ENCODE measurements at places on chromosomes 4 and X.

GRCh38 chr4:26410385-26411293, 79.6 kb downstream of the CCKAR start:
- H3K4me1 ChIP-seq, result no peaks in the 10 kb centered on the region
- H3K27me3 ChIP-seq, result no peaks in the 10 kb centered on the region
- H3K4me3 ChIP-seq, result no peak overlapping the region
- DNase-seq, result peak; percentile 25
- no peak overlapping the region for H3K27ac ChIP-seq
- peaks cover 12% of the 10 kb centered on the region for H3K36me3 ChIP-seq

- no peaks in the 10 kb centered on the region for H3K36me3 ChIP-seq
- no peaks in the 10 kb centered on the region for H3K4me1 ChIP-seq
- H3K27ac ChIP-seq, result no peak overlapping the region
- H3K4me3 ChIP-seq, result no peak overlapping the region
- H3K27me3 ChIP-seq, result no peaks in the 10 kb centered on the region
Observed at GRCh38 chr4:146212781-146213180, 1.6 kb upstream of the REELD1 start.

GRCh38 chrX:14851526-14851925, 21.3 kb downstream of the FANCB start:
- H3K27me3 ChIP-seq, result no peaks in the 10 kb centered on the region
- H3K4me1 ChIP-seq, result no peaks in the 10 kb centered on the region
- no peak for DNase-seq
- H3K27ac ChIP-seq, result no peak overlapping the region

- H3K4me3 ChIP-seq, result no peak overlapping the region
- no peaks in the 10 kb centered on the region for H3K27me3 ChIP-seq
- peaks cover 61% of the 10 kb centered on the region for H3K36me3 ChIP-seq
Observed at GRCh38 chrX:47214435-47215077, 3.9 kb upstream of the CDK16 start.

DNA sequence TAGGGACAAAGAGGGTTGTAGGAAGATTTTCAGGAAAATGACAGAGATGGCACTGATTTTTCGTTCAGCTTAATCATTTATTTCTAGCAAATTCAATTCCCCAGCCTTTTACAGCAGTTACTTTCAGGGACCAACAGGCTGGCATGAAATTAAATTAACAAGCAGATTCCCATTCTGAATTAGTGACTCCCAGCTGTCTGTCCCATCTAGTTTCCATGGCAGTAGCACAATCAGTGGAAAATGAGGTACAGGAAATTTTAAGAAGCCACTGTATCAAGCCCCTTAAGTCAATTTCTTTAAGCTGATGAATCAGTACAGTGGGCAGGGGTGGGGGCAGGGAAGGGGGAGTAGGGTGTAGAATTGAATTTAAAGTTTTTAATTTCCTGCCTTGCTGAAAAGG, 121.1 kb upstream of the TEX13C start:
- no peak for DNase-seq
- H3K4me1 ChIP-seq, result no peaks in the 10 kb centered on the region
- H3K4me3 ChIP-seq, result no peak overlapping the region
- H3K27ac ChIP-seq, result no peak overlapping the region
- peaks cover 13% of the 10 kb centered on the region for H3K27me3 ChIP-seq

- H3K4me1 ChIP-seq, result peaks cover 2% of the 10 kb centered on the region
- H3K36me3 ChIP-seq, result no peaks in the 10 kb centered on the region
- no peak overlapping the region for H3K4me3 ChIP-seq
- H3K27me3 ChIP-seq, result no peaks in the 10 kb centered on the region
Observed at GRCh38 chrX:153297376-153297775, 24.2 kb downstream of the PNMA6F start.

DNA sequence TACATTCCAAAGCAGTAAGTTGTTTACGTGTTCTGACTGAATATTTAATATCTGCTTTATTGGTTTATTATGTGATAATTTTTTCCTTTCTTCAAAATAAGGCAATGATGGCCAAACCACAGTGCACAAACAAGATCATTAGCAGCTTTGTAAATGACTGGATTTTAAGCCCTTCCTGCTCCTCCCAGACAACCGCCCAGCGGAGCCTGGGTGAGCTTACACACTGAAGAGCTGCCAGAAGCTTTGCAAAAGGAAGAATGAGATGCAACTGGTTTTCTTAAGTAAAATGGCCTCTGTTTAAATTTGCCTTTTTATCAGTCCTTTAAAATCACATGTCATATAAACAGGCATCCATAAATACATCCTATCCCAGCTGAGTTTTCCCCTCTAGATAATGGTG, 52.2 kb downstream of the SPARCL1 start:
- H3K27me3 ChIP-seq, result no peaks in the 10 kb centered on the region
- H3K4me3 ChIP-seq, result no peak overlapping the region
- H3K27ac ChIP-seq, result no peak overlapping the region
- H3K36me3 ChIP-seq, result no peaks in the 10 kb centered on the region

DNA sequence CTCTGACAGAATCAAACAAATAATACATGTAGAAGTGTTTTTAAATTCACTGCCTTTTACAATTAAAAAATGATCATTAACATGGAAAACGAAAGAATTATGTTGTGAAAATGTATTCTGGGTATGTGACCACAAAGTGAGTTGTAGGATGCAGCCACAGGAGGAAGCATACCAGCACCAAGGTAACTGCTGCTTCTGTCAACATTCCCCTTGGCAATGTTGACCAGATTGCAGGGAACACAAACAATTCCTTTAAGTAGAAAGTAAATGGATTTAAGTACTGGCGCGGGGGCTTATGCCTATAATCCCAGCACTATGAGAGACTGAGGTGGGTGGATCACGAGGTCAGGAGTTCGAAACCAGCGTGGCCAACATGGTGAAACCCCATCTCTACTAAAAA, 1877.9 kb upstream of the PCDH7 start:
- H3K4me3 ChIP-seq, result no peak overlapping the region
- no peak overlapping the region for H3K27ac ChIP-seq

DNA sequence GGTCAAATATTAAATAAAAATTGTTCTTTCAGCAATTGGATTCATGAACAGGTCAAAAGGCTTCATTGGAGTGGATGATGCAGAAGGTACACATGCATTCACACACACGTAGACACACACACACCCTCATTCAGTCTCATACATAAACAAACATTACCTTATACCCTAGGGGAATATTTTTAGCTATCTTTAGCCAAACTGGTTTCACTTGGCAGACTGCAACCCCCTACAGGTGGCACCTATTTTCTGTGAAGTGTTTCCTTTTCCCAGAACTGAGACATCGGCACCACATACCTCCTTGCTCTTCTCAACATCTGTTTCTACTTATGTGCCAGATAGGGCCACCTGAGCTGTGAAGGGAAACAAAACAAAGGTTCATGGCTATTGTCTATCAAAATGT, 18.5 kb upstream of the KDR start:
- no peak for DNase-seq
- H3K27me3 ChIP-seq, result no peaks in the 10 kb centered on the region
- H3K4me3 ChIP-seq, result no peak overlapping the region
- no peaks in the 10 kb centered on the region for H3K4me1 ChIP-seq
- H3K27ac ChIP-seq, result no peak overlapping the region

DNA sequence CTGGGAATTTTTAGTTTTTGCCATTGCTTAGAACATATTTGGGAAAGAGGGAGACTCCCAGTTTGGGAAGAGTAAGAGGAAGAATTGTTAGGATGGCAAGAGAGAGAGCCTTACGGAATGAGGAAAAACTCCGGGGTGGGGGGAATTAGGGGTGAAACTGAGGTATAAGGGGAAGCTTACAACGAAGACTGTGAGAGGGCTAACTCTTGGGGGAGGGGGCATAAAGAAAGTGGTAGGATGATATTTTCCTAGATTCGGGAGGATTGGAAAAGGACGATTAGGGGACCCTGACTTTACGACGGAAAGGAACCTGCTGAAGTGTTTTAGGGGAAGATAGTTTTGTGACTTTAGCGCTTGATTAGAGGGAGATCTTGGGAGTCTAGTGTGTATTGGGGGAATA, 86.2 kb upstream of the HPRT1 start:
- peaks cover 6% of the 10 kb centered on the region for H3K4me1 ChIP-seq
- peak overlapping the region; percentile 44 for H3K4me3 ChIP-seq
- no peak for DNase-seq
- peak overlapping the region; percentile 93 for H3K27ac ChIP-seq

GRCh38 chr4:85831647-85832046, 356.7 kb downstream of the ARHGAP24 start:
- DNase-seq, result no peak
- H3K4me3 ChIP-seq, result no peak overlapping the region
- H3K36me3 ChIP-seq, result no peaks in the 10 kb centered on the region
- H3K27me3 ChIP-seq, result no peaks in the 10 kb centered on the region
- H3K27ac ChIP-seq, result no peak overlapping the region
- no peaks in the 10 kb centered on the region for H3K4me1 ChIP-seq

- peak overlapping the region; percentile 55 for H3K27ac ChIP-seq
- no peaks in the 10 kb centered on the region for H3K4me1 ChIP-seq
- H3K36me3 ChIP-seq, result no peaks in the 10 kb centered on the region
- H3K4me3 ChIP-seq, result no peak overlapping the region
- no peaks in the 10 kb centered on the region for H3K27me3 ChIP-seq
Observed at GRCh38 chrX:47595716-47596251, 13.5 kb downstream of the TIMP1 start.

GRCh38 chr4:150683775-150684350, 101.9 kb downstream of the MAB21L2 start:
- no peak overlapping the region for H3K4me3 ChIP-seq
- no peak for DNase-seq
- H3K27me3 ChIP-seq, result no peaks in the 10 kb centered on the region
- H3K27ac ChIP-seq, result no peak overlapping the region
- peaks cover 13% of the 10 kb centered on the region for H3K36me3 ChIP-seq

DNA sequence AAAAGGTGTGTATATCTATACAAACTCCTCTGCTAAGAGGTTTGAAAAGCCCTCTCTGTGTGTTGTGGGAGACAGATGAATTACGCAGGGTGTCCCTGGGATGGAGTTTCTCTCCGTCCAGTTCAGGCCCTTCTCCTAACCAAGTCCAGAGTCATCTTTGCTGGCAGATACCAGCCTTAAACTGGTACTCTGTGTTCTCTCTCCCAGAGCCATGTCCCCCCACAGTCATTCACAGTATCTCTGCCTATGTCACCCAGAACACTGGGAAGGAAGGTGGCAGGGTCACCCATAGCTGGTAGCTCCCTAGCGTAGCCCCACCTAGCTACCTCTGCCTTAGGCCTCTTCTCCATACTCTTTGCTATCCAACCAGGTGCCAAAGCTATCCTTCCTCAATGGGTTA, 8.9 kb downstream of the AMER1 start:
- DNase-seq, result no peak
- H3K27ac ChIP-seq, result no peak overlapping the region
- no peak overlapping the region for H3K4me3 ChIP-seq
- no peaks in the 10 kb centered on the region for H3K4me1 ChIP-seq

Data from T-cell (primary cell).